ENCODE measurements at places on chromosomes 11 and 22.

GRCh38 chr11:120017582-120018150 lies 120.2 kb downstream of the TRIM29 start:
- no peak for DNase-seq

- DNase-seq, result no peak
These were observed 521 bp downstream of the PES1 start for GRCh38 chr22:30591191-30591587.

DNA sequence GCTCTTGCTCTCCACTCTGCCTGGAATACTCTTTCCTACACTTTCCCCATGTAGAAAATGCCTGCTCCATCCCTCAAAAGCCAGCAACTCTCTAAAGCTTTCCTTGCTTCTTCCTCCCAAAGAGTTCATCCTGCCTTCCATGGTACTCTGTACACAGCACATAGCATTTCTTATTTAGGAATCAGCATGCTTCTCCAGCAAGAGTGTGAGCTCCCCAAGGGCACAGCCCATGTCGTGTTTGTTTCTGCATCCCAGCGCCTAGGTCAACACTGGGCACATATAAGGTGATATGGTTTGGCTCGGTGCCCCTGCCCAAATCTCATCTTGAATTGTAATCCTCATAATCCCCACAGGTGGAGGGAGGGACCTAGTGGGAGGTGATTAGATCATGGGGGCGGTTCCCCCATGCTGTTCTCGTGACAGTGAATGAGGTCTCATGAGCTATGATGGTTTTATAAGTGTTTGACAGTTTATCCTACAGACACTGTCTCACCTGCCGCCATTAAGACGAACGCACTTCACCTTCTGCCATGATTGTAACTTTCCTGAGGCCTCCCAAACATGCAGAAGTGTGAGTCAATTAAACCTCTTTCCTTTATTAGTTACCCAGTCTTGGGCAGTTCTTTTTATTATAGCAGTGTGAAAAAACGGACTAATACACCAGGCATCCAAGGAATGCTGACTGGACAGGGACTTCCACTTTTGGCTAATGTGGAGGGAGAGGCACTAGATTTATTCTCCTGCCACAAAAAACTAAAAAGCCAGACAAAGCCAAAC lies 8.2 kb downstream of the VPS37C start:
- peak; percentile 67 for DNase-seq

DNA sequence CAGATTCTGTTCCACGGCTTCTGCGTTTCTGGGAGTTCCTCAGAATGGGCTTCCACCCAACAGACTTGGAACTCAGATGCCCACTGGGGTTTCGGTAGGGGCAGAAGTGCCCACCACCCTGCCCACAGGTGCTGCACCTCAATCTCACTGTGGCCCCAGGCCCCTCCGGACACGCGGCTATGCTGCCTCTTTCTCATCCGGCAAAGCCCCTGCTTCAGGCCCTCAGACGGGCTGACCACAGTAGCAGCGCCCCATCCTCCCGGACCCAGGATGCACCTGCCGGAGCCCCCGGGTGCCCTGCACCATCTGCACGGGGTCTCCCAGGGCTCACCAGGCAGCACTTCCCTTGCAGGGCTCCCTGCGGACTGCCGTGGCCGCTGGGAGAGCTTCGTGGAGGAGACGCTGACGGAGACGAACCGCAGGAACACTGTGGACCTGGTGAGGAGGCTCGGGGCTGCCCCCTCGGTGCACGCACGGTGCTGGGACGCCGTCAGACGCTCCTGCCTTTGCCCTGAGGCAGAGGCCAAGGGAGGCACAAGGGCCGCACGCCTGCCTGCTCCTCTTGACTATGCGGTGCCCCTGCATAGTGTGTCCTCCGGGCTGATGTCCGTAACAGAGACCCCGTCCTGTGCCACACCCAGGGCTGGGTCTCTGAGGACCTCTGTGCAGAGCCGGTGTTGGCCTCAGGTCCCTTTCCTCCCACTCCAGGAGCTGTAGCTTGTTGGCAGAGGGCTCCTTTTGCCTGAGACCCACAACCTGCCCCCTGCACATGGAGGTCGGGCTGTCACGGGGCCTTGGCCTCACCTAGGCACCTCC lies 38.6 kb downstream of the SBF1 start:
- peak; percentile 1 for DNase-seq

DNA sequence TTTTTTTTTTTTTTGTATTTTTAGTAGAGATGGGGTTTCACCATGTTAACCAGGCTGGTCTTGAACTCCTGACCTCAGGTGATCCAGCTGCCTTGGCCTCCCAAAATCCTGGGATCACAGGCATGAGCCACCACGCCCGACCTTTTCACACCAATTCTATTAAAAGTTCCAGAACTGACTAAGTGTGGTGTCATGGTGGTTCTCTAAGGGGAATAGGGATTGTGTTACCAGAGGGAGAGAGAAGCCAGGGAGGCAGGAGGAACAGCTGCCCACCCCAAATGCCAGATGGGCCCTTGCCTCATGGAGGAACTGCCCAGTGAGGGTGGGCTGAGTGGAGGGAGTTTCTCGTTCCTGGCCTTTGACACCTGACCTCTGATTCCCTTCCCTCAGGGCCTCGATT lies 5.9 kb downstream of the RPS6KA4 start:
- DNase-seq, result no peak

DNA sequence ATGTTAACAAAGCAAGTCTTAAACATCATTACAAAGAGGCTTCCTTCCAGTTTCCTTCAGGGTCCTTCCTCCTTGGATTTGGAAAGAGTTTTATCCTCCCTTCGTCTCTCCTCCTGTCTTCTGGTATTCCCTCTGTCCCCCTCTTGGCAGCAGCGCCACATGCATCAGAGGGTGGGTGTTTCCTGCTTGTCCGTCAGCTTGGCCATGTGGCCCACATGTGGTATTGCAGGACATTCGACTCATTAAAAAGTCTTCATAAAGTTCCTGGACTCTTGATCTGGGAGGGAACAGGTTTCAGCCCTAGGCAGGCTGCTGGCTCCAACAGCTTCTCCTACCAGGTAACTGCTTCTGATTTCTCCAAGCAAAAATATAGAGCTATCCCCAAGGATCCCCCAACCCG lies 189.8 kb downstream of the CSNK2A3 start:
- peak; percentile 30 for DNase-seq

GRCh38 chr11:86314636-86315035 lies 12.6 kb downstream of the HIKESHI start:
- DNase-seq, result no peak
